ENCODE measurements at places on chromosomes 2 and 18. TPM values are rescaled to one million over a fixed set of nuclear protein-coding genes. Genes with fewer than 3 reads are reported as not detected.

GRCh38 chr2:108853421-108853820 is 66.8 kb downstream of the CCDC138 start:
- DNase-seq = no peak

- DNase-seq = no peak
These were observed 56.4 kb downstream of the THADA start for GRCh38 chr2:43539436-43539835.

- DNase-seq = no peak
These were observed 110.0 kb upstream of the ARL4C start for GRCh38 chr2:234606896-234607295.

DNA sequence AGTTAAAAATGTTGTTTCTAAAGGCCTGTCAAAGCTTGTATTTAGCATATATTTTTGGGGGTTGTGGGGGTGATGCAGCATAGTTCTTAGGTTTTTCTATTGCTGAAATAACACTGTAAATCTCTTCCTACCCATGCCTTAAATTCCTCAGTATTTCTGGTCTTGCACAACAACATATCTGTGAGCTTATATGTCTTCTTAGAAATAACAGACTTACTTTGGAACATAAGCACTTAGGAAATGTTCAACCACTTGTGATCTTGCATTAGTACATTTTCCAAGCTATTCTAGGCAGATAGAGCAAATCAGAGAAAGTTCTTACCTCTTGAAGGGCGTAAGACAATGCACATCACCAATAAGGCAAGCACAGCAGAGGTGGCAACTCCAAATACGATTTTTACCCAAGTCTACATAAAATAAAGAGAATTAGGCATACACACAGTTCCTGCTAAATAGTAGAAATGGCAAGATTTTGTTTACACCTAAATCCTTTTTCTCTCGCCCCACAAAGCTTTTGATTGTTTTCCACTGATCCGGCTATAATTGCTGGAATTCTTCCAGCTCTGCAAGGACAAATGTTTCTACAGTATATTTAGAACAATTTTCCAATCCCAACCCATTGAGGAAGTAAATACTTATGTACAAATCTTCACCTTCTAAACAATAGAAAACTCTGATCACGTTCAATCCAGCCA is 512 bp downstream of the FAP start:
- DNase-seq = no peak

DNA sequence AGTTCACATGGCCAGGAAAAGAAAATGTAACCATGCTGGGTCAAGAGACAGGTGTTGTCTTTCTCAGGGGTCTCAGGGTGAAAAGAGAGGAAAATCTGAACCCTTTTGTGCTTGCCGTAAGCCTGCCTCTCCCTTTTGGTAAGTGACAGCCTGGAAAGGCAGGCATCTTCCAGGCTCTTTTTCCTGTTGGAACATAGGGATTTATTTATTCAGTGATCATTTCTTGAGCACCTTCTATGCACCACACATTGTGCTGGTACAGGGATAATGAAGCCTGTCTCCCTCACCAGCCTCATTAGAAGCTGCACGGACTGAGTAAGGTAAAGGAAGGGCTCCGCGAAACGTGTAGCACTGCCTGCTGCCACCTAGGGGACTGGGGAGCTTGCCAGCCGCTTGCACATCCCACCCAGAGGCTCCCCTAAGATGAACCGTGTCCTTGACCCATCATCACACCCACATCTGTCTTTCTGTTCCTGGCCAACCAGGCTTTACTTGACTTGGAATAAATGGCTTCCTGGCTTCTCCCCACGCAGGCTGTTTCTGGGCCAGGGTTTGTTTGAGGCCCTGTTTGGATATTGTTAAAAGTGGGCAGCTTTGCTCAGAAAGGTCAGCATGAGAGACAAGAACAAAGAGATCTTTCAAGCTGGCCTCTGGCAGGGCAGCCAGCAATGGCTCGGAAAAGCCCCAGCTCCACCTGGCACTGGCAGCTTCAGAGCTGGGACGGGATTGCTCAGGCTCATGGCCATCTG is 73.3 kb upstream of the MCFD2 start:
- DNase-seq = no peak

- no peak for DNase-seq
These were observed 197.5 kb downstream of the FAM210A start for GRCh38 chr18:13528739-13529392.

- no peak for DNase-seq
These were observed 187.8 kb downstream of the ZNF516 start for GRCh38 chr18:76307293-76307690.

DNA sequence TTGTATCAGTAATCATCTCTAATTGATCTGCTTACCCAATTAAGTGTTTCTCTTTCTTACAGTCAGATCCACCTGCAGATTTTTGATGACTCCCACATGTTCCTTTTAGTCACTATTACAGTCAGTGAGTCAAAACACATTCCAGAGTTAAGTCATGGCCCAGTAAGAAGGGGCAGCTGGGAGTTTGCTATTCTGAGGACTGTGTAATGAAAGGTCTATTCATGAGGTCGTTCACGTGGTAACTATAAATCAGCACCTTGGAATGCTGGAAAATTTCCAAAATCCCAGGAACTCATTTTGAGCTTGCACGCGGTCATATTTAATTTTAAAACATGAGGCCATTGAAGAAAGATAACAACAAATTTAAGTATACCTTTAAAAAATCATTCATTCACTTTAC is 252.5 kb downstream of the XIRP2 start:
- peak; percentile 49 for DNase-seq

GRCh38 chr2:238053191-238053776 is 7.5 kb upstream of the SCLY start:
- DNase-seq = no peak

DNA sequence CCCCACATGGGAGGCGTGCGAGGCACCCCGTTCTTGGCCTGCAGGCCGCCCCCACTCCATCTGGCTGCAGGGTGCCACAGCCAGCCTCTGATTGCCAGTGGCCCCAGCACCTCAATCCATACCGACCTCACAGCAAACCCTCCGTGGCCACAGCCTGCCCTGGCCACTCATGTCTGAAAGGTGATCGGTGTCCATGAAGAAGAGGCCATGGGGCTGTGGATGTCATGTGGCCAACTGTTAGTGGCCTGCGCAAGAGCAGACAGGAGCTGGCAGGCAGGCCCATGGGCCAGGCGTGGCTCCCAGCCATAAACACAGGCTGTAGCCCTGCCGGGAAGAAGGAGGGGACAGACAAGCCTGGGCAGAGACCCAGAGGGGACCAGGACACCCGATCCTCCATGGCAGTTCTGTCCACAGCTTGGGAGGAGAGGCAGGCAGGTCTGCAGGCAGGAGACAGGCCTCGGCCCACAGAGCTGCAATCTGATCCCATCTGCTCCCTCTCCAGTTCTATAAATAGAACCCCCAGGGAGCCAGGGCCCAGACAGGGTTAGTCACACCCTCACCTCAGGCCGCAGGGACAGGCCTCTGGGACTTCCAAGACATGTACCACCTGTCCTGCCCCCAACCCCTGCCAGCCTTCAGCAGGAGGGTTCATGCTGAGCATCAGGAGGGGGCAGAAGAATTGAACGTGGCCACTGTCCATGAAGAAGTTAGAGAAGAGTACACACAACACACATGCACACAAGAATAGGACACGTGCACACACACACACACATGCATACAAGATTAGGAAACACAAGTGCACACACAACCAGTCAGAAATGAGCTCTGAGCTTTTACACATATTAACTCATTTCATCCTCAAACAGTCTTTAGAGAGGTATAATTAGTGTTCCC is 16.9 kb downstream of the STEAP3 start:
- DNase-seq = peak; percentile 62

DNA sequence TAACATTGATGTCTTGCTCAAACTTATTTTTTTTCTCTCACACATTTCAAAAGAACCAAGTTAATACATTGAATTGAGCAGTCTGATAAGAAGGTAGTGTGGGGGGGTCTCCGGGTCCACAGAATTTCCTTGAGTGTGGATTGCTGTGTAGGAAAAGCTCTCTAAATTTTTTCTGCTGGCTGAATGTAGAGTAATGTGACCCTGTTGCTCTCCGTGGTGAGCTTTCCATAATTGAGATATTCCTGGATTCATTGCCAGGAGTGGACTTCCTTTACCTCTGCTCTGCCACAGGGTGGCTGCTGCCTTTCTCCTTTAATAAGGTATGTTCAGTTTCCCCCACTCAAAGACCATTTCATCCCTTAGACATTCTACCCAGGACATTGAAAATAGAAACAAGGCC is 50.9 kb downstream of the PKP4 start:
- DNase-seq = no peak

- no peak for DNase-seq
These were observed 44.4 kb downstream of the LCT start for GRCh38 chr2:135792401-135793150.

GRCh38 chr2:189024901-189025618 is 50.9 kb downstream of the COL3A1 start:
- no peak for DNase-seq

- DNase-seq = no peak
These were observed 21.0 kb upstream of the ZBTB7C start for GRCh38 chr18:48430150-48430549.

- DNase-seq = no peak
These were observed 227.0 kb upstream of the SMAD7 start for GRCh38 chr18:49177812-49178211.

Gene NOL4
- total RNA-seq = not detected

Gene QPCT
- 3.4 TPM for total RNA-seq

Gene ZNF2
- total RNA-seq = 3.3 TPM

Gene SERPINE2
- total RNA-seq = 66.8 TPM

Gene TEX44
- not detected for total RNA-seq

Gene HOXD12
- not detected for total RNA-seq

Gene ARHGAP28
- 1.6 TPM for total RNA-seq

Gene FLACC1
- 0.26 TPM for total RNA-seq

All from MG63 (cell line).